ENCODE measurements at places on chromosomes 2 and 18.

- DNase-seq = peak; percentile 84
These were observed 85.3 kb upstream of the EFEMP1 start for GRCh38 chr2:56008661-56009431.

DNA sequence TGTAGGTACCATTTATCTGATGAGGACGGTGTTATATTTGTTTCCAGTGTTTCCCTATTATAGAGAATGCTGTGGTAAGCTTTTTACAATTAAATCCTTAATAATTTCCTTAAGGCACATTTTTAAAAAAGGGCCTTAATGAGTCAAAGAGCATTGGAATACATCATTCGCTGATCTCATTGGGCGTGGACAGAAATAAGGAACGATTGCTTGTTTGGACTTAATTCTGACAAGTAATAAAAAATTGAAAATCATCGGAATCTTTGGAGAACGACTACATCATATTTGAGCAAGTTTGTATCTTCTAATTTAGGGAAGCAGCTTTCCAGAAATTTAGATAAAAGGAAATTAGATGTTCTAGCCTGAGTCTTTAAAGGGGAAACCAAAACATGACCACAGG is 11.3 kb downstream of the AGPS start:
- no peak for DNase-seq

GRCh38 chr2:136032192-136032591 is 46.8 kb upstream of the DARS1 start:
- no peak for DNase-seq

GRCh38 chr2:35831385-35831784 is 524.2 kb upstream of the CRIM1 start:
- DNase-seq = no peak

DNA sequence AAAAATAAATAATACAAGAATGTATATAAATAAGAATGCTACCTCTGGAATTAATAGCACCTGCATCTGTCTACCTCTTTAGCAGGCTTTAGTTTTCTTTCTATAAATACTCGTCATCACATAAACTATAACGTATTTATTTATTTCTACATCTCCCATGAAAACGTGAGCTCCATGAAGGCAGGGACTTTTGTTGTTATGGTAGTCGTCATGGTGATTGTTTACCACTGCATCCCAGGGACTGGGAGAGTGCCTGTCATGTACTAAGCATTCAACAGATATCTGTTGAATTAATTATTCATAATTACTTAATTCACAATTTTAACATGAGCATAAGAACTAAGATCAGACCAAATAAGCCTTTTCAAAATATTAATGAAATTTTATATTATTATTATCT is 386.6 kb downstream of the NRXN1 start:
- no peak for DNase-seq

GRCh38 chr18:5890331-5891183 is 4.8 kb downstream of the TMEM200C start:
- no peak for DNase-seq

- no peak for DNase-seq
These were observed 150.9 kb upstream of the REV1 start for GRCh38 chr2:99640635-99641151.

- no peak for DNase-seq
These were observed 72.0 kb downstream of the RIF1 start for GRCh38 chr2:151481744-151482143.

DNA sequence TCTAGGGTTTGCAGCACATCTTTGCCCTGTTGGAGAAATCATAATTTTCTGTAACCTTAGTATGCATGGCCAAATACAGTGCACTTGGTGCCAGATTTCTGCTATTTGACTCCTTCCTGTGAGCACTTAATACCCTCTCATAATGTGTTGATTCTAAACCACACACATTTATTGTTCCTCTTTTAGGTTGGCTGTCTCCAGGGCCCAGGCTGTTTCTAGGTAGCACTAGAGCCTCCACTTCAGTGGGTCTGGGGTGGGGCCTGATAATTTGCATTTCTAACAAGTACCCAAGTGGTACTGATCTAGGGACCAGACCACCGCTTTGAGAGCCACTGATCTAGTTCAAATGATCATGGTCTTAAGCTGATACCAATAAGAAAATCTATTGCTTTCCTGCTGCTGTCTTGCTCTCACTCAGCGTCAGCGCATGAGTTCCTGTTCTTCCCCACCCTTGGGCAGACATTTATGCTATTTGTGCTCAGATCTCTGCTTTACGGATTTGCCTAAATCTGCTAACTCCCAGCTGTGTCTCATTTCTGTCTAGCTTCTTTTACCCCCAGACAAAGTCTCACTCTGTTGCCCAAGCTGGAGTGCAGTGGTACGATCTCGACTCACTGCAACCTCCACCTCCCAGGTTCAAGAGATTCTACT is 7.4 kb downstream of the PTRHD1 start:
- DNase-seq = no peak

DNA sequence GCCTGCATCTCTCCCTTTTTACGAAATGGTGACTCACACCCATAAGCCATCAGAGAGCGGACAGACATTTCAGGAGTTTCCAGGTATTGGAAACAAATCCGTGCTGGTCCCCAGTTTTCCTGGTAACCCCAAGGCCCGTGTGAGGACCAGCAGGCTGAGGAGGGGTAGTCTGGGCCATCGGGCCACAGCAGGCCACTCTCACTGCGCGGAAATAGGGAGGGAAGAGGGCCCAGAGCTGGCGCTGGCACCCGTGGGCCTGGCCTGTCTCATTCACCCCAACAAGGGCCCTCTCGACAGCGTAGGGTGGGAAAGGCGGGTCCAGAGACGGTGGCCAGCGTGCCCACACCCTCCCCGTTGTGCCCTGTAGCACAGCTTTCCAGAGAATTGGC is 13.7 kb upstream of the FAHD2A start:
- DNase-seq = no peak

All from muscle of arm (tissue), 14 donors.